ENCODE measurements at places on chromosomes 13 and 19.

DNA sequence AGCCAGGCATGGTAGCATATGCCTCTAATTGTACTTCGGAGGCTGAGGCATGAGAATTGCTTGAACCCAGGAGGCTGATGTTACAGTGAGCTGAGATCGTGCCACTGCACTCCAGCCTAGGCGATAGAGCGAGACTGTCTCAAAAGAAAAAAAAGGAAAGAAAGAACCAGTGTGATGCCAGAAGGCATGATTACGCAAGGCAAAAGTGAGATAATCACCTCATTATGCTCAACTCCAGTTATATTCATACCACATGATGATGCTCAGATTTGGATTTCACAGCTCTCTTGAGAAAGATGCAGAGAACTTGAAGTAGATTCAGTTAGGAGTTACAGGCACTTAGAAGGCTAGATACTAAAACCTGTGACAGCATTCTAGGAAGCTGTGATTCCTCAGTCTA lies 21.8 kb downstream of the RCBTB1 start:
- DNase-seq = no peak

GRCh38 chr13:42967660-42968059 lies 24.4 kb downstream of the EPSTI1 start:
- DNase-seq = no peak

DNA sequence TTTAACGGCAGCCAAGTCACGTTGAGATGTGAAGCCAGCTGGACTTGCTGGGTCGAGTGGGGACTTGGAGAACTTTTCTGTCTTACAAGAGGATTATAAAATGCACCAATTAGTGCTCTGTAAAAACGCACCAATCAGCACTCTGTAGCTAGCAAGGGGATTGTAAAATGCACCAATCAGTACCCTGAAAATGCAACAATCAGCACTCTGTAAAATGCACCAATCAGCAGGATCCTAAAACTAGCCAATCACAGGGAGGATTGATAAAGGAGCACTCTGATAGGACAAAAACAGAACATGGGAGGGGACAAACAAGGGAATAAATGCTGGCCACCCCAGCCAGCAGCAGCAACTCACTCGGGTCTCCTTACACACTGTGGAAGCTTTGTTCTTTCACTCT lies 337.6 kb upstream of the SLITRK5 start:
- no peak for DNase-seq

GRCh38 chr19:38900743-38901190 lies 998 bp downstream of the NFKBIB start:
- DNase-seq = no peak

DNA sequence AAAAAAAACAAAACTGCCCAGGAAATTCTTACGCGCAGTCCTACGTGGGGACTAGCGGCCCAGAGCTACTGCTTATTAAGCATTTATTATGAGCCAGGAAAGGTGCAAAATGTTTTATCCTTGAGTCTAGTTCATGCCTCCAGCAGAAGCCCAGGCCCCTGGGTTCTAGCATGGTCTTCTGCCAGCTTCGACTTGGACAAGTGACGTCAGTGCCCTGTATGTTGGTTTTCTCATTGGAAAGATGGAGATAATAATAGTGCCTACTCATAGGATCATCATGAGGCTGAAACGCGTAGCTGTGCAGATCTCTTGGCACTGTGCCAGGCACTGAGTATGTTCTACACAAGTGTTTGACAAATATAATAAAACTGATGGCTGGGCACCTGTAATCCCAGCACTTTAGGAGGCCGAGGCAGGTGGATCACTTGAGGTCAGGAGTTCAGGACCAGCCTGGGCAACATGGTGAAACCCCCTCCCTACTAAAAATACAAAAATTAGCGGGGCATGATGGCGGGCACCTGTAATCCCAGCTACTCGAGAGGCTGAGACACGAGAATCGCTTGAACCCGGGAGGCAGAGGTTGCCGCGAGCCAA lies 12.4 kb upstream of the SULT2B1 start:
- DNase-seq = no peak

DNA sequence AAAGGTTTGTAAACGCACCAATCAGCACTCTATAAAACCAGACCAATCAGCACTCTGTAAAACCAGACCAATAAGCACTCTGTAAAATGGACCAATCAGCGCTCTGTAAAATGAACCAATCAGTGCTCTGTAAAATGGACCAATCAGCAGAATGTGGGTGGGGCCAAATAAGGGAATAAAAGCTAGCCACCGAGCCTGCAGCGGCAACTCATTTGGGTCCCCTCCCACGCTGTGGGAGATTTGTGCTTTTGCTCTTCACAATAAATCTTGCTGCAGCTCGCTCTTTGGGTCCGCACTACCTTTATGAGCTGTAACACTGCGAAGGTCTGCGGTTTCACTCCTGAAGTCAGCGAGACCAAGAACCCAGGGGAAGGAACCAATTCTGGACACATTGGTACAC lies 28.0 kb downstream of the ZNF175 start:
- DNase-seq = no peak

GRCh38 chr19:9009935-9010651 lies at the start of gene MUC16:
MUC16 (minus strand) TSS chr19:9010409.
- no peak for DNase-seq

- DNase-seq = no peak
Measured at GRCh38 chr13:22227895-22228294, 557.0 kb downstream of the FGF9 start.

- DNase-seq = no peak
Measured at GRCh38 chr13:77545626-77546412, 10.3 kb downstream of the SCEL start.

- no peak for DNase-seq
Measured at GRCh38 chr13:40058757-40059236, 403.3 kb downstream of the COG6 start.

DNA sequence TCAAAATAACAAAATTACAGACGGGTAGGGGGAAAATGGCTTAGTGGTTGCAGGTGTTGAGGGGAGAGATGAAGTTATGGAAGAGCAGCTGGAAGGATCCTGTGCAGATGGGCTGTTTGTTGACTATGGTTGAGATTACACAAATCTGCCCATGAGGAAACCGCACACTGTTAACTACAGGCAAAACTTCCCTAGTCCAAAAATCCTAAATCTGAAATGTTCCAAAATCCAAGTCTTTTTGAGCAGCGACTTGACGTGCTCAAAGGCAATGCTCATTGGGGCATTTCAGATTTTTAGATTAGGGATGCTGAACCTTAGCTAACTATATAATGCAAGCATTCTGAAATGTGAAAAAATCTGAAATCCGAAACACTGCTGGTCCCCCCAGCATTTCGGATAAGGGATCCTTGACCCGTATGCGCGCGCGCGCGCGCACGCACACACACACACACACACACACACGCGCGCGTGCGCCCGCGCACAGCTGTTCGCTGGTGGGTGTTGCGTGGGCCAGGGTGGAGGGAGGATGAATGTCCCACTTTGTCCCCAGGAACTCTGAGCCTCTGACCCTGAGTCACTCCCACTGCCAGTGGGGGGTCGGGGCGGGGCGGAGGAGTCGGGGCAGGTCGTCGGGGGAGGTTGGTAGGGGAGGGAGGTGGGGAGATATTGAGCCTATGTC lies 6.8 kb downstream of the F2RL3 start:
- DNase-seq = no peak

- DNase-seq = no peak
Measured at GRCh38 chr19:8387688-8388611, 2.2 kb upstream of the RAB11B start.

- DNase-seq = no peak
Measured at GRCh38 chr19:2266183-2266993, 10.2 kb upstream of the JSRP1 start.

GRCh38 chr13:44104197-44104490 lies 224.4 kb downstream of the LACC1 start:
- DNase-seq = no peak

DNA sequence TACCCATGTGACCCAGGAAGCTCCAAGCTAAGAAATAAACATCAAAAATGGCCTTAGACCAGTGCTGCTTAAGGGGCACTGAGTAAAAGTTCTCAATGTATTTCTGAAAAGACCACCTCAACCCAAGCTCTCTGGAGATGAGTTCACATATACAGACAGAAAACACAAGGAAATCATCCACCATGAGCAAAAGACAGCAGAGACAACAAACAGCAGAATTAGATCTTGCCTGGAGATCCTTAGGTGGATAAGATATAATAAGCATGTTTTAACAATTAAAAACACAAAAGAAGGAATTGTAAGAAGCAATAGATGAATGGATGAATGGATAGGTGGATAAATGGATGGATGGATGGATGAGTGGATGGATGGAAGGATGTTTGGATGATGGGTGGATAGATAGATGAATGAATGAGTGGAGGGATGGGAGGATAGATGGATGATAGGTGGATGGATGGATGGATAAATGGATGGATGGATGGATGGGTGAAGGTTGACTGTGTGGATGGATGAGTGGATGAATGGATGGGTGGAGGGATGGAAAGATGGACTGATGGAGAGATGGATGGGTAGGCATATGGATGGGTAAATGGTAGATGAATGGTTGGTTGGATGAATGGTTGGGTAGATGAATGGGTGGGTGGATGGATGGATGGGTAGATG lies 9.6 kb upstream of the NMRK2 start:
- DNase-seq = no peak

DNA sequence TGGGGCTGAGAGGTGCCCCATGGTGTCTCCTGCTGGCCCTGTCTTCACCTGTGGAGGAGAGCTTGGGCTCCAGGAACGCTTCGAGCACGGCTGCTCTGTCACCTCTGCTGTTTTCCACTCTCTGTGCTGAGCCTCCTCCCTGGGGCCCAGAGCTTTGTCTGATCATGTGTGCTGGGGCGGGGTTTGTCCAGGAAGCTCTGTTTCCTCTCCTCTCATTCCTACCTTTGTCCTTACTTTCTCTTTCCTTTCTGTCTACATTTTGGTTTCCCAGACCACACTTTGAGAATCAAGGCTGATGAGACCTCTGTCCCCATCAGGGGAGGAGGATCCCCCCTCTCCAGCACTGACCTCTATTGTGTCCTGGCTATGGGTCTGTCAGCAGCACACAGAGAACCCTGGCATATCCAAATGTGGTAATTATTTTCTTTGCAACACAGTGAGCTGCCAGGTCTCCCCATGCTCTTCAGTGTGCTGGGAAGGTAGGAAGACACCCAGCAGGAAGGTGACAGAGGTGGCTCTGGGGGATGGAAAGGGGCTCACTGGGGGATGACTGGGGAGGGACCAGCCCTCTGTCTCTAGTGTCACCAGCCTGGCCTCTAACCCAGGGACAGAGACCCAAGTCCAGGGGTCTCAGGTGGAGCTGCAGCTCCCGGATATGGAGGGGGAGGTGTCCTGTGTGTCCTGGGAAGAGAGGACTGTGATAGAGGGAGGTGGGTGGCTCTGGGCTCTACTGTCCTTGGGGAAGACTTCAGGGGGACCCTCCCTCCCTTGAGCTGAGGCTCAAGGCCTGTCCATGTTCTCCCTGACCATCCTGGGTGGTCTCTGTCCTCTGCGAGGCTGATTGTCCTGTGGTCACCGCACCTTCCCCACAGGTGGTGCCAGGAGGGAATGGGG lies at the start of gene CEACAM1:
Gene CEACAM1, minus strand, starts transcription at position 128 of the 894 bp plus-strand sequence. Its CDS starts 107 bp downstream, at position 21.
- peak; percentile 28 for DNase-seq

GRCh38 chr19:41804336-41804735 lies 7.9 kb downstream of the CEACAM3 start:
- no peak for DNase-seq

GRCh38 chr13:50916701-50917184 lies 7.2 kb downstream of the RNASEH2B start:
- DNase-seq = no peak

Data from activated T-helper 1 cell treated with anti-CD3 and anti-CD28 coated beads, Interleukin-2, amount 50 U/mL, for 16 hours (primary cell).